ENCODE measurements at places on chromosomes 1 and 21.

DNA sequence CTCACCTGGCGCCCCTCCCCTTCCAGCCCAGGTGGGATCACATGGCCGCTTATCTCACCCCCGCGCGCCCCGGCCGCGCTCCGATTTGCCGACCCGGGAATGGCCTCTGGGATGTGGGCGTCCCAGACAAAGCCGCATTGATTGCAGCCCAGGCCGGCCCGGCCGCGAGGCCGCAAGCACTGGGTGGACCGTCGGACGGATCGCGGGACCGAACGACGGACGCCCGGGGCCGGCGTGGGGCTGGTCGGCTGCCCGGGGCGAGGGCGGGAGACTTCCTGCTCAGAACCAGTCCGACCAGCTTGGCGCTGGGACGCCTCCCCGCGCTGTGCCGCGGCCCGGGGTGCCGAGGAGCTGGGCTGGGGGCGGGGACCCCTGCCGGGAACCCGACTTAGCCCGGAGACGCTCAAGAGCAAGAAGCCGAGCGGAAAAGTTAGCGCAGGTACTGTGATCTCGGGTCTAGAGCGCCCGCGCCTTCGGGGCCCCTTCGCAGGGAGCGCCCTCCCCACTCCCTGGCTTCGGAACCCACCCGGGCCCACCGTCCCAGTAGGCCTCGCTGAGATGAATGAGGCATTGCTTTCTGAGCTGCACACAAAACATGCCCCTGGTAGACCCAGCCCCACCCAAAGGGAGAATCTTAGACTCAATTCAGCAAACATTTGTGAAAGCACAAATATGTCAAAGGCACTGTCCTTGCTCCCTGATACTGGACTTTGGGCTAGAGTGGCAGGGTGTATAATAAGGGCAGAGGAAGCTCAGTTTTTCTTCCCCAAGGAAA lies 415 bp upstream of the LAD1 start:
- H3K36me3 ChIP-seq: no peaks in the 10 kb centered on the region
- DNase-seq: peak; percentile 66
- peak overlapping the region; percentile 54 for H3K4me3 ChIP-seq
- peaks cover 60% of the 10 kb centered on the region for H3K27me3 ChIP-seq
- H3K27ac ChIP-seq: no peak overlapping the region
- peaks cover 9% of the 10 kb centered on the region for H3K4me1 ChIP-seq

- DNase-seq: no peak
- no peaks in the 10 kb centered on the region for H3K4me1 ChIP-seq
- no peak overlapping the region for H3K27ac ChIP-seq
- H3K4me3 ChIP-seq: no peak overlapping the region
- H3K36me3 ChIP-seq: no peaks in the 10 kb centered on the region
Measured at GRCh38 chr21:15592957-15593356, 136.8 kb upstream of the USP25 start.

DNA sequence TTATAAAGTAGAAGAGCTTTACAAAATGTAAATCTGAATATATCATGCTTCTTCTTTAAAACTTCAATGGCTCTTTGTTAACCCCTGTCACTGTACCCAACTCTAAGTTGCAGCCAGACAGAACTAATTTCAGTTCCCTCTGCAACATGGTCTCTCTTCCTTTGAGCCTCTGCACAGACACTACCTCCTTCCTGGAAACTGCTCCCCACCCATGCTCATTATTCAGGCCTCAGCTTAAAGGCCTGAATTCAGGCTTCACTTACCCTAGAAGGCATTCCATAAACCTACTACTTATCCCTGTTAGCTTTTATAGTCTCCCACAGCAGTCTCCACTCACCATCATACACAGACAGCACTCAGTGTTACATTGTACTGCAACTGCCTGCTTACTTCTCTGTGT lies 2.6 kb upstream of the EEIG2 start:
- peaks cover 25% of the 10 kb centered on the region for H3K4me1 ChIP-seq
- no peak for DNase-seq
- no peak overlapping the region for H3K27ac ChIP-seq
- no peaks in the 10 kb centered on the region for H3K36me3 ChIP-seq

DNA sequence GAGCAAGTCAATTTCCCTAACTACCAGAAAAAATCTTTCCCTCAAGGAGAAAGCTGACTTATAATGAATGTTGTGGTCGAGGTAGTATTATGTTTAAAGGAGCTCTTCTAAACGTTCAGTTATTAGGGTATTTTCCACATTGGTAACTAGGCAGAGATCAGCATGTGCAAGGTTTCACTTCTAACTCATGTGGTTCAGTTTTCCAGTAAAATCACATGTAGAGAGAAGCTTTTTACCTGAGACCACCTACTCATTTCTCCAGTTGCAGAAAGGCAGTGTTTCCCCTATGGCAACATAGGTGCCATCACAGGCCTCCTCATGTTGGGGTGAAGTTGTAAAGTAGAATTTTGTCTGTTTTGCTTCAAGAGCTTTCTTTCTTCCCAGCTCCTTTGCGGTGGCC lies 23.7 kb downstream of the IL23R start:
- H3K4me1 ChIP-seq: peaks cover 9% of the 10 kb centered on the region
- DNase-seq: no peak

DNA sequence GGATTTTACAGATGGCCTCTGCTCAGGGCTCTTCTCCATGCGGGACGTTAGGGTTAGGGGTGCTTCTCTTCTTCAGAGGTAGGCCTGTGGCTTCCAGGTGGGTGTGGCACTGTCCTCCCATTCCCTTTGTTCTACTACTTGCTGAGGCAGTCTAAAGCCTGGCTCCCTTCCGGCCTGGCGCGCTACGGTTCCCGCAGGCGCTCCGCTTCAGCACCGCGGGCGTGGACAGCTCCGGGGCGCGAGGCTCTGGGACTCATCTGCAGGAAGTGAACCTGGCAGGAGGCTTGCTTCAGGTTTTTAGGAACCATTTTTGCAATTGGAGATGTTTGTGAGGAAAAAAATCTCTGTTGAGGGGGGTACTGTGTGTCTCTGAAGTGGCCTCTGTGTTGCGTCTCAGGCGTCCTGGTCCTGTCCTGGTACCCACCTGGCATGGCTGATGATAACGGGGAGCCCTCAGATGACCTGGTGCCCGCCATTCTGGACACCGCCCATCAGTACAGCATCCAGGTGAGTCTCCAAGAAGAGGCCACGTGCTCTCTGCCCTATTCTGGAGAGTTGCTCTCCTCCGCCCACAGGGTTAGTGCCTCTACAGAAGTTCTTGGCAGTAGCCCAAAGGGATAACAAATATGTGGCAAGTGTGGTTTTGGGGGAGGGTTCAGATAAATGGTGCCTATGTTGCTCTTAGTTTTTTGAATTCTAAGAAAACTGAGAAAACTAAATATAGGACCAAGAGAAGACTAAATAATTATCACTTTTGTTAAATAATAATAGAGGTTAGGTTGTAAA lies 1.9 kb downstream of the MANEAL start:
- H3K27me3 ChIP-seq: peaks cover 56% of the 10 kb centered on the region
- H3K4me1 ChIP-seq: no peaks in the 10 kb centered on the region
- H3K27ac ChIP-seq: no peak overlapping the region
- no peaks in the 10 kb centered on the region for H3K36me3 ChIP-seq
- peak; percentile 88 for DNase-seq

DNA sequence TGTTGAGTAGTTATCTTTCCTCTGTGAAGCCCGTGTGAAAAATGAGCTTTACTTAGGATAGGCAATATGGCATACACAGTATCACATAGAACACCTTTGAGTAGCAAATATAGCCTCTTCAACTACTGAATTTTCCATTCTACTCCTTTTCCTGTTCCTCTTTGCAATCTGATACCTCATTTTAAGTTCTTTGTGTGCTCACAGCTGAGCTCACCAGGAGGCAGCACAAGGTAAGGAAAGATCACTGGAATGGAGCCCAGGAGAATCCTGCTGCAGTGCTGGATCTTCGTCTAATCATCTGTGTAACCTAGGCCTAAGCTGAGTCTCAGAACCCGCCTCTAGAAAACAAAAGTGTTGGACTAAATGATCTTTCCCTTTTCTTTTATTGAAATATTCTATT lies 171.0 kb downstream of the LRRC40 start:
- H3K36me3 ChIP-seq: no peaks in the 10 kb centered on the region
- H3K27ac ChIP-seq: no peak overlapping the region
- H3K4me3 ChIP-seq: no peak overlapping the region
- peak; percentile 74 for DNase-seq
- H3K4me1 ChIP-seq: peaks cover 4% of the 10 kb centered on the region

GRCh38 chr1:18783705-18784481 lies 75.6 kb downstream of the TAS1R2 start:
- no peaks in the 10 kb centered on the region for H3K36me3 ChIP-seq
- H3K4me1 ChIP-seq: peaks cover 1% of the 10 kb centered on the region
- DNase-seq: peak; percentile 46
- H3K27ac ChIP-seq: no peak overlapping the region

- H3K27me3 ChIP-seq: no peaks in the 10 kb centered on the region
- H3K36me3 ChIP-seq: no peaks in the 10 kb centered on the region
- H3K27ac ChIP-seq: no peak overlapping the region
- H3K4me3 ChIP-seq: no peak overlapping the region
- no peaks in the 10 kb centered on the region for H3K4me1 ChIP-seq
- DNase-seq: no peak
Measured at GRCh38 chr1:110200666-110201065, 9.4 kb upstream of the KCNC4 start.

Data from neural progenitor cell (in vitro differentiated cells).